ENCODE measurements at places on chromosomes 2 and 18. TPM values are rescaled to one million over a fixed set of nuclear protein-coding genes. Genes with fewer than 3 reads are reported as not detected.

DNA sequence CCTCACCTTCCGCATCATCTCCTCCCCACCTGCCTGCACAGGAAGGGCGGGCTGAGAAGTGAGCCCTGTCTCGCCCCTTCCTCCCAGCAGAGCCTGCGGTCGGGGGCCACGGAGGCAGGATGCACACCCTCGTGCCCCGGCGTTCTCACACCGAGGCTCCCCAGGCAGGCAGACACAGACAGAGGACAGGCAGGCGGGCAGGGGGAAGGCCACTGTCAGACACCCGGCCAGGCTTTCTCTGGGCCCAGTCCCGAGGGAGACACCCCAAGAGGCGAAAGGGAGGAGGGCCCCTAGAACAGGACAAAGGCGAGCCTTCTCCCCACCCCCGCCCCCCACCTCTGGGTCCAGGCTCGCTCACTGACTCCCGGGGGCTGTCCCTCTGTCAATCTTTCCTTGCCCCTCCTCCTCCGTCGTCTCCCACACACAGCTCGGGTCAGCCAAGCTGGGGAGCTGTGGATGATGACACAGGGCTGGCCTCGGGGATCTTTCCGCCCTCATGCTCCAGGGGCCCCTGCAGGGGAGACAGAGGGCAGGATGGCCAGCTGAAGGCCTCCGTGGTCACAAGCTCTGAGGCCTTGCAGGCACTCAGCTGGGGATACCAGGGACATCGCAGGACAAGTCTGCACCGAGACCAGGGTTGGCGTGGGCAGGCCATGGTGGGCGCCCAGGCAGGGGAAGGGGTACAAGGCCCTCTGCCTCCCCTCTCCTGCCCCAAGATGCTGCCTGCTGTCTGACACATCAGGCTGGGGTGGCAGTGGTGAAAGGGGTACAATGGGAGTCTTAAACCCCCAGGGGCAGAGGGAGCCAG lies 24.9 kb downstream of the BIN1 start:
- no peak for DNase-seq

Gene CXCR1
- not detected for total RNA-seq

GRCh38 chr2:231199219-231199618 lies 788 bp downstream of the ARMC9 start:
- DNase-seq, result no peak

DNA sequence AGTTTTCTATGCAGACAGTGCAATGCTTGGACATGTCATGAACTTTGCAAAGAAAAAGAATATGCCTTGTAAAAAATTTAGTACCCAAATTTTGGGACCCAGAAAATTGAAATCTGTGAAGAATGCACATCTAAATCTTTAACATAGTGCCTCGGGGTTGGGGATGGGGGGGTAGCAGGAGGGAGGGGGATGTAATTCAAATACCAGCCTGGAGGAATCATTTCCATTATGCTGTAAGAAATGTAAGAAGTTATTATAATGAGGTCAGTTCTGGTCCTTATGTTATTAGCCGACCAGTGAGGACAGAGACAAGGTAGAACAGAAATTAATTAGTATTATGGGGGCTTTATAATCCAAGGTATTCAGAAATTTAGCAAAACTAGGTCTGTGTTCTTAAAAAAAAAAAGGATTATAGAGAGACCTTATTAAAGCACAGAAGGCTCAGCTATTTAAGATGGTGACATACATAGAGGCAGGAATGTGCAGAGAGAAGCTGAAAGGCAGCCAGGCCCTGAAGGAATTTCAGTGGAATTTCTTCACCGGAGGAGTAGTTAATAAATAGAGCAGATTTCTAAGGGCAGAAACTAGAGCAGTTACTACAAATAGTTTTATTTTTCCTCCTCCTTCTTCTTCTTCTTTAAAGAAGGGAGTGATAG lies 89.0 kb upstream of the RBMS1 start:
- no peak for DNase-seq

DNA sequence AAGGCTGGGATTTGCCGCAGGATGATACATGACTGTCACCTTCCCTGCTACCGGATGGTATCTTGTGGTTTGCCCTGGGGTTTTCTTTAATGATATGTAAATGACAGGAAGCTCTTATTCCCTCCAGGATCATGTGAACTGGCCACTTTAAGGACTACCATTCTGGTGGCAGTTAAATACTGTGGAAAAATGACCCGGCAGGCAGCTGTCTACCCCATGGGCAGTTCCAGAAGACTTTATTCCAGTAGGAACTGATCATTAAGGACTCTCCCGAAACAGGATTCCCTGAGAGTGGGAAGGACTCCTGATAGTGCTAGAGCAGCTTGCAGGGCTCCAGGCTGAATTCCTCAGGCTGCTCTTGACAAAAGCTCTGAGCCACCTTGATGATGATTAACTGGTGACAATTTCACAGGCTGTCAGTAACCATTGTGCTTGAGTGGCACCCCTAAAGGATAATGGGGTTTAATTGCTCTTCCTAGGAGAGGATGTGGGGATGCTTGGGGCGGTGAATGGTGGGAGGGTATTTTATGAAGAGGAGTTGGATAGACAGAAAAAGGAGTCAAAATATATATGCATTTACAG lies 212.0 kb downstream of the CPS1 start:
- DNase-seq, result no peak

DNA sequence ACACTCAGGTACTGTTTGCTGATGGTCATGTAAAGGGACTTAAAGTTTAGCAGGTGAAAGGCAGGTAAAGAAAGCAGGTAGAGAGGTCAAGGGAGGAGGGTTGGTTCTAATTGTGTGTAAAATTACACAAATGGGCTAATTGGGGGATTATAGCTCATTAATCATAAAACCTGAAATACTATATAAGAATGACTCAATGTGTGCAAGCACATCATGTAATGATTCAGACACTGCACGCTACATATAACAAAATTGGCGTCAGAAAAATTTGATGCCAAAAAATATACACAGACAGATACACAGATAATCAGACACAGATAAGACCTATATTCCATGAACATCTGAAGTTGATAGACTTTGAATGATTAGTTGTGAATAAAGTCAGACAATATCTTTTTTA lies 120.7 kb upstream of the LMAN1 start:
- DNase-seq, result no peak

Gene ANKRD30B
- total RNA-seq, result 0.70 TPM

Gene CFAP65
- not detected for total RNA-seq

DNA sequence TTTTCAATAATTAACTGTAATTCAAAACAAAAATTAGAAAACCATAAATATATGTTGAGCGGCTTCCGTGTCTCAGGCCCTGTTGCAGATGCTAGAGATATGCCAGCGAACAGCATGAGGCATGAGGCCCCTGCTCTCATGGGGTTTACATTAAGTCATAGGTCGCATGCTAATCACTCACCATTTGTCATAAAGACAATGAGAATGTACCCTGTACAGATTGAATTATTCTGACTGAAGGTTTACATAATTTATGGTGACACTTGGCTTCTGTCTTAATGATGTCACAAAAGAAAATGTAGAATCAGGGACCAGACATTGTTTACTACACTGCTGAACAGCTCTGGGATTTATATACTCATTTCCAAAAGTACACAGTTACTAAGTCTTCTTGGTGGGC lies 5.9 kb upstream of the VAPA start:
- DNase-seq, result no peak

GRCh38 chr18:52979892-52980291 lies 639.9 kb downstream of the DCC start:
- no peak for DNase-seq

DNA sequence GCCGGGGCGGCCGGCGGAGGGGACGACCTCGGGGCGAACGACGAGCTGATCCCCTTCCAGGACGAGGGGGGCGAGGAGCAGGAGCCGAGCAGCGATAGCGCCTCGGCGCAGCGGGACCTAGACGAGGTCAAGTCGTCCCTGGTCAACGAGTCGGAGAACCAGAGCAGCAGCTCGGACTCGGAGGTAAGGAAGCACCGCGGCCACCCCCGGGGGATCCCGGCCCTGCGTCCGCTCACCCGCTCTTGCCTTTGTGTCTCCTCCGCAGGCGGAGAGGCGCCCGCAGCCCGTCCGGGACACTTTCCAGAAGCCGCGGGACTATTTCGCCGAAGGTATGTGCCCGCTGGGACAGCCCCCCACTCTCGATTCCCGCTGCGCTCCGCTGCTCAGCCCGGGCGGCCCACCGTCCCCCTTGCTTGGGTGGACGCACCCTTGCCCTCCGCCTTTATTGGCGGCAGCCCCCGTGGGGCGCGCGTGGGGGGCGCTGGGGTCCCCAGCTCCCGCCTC lies 611 bp downstream of the TCF7L1 start:
- no peak for DNase-seq

Gene ESPNL
- total RNA-seq, result 0.53 TPM

DNA sequence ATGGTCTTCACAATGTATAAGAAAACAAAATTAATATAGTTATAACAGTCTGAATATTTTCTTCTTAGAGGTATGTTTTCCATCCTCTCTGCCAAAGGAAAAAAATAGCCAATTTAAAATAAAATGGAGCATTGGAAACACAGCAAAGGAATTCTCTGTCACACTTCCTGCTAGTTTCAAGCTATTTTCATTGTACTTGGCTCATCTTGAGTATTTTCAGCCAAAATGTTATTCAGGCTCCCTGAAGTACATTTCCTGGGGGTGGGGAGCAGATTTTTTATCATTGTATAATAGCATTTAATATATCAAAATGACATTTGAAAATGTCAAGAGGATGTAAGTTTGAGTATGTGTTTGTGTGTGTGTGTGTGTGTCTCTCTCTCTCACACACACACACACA lies 463.6 kb upstream of the REG3G start:
- DNase-seq, result no peak

Gene PID1
- total RNA-seq, result 0.68 TPM
